OCI-LY7 (cell line): ENCODE measurements at places on chromosomes 5 and 9. TPM values are rescaled to one million over a fixed set of nuclear protein-coding genes. Genes with fewer than 3 reads are reported as not detected.
A peak's percentile ranks its signal among the peaks of the same experiment; 100 is the strongest.

The MEIKIN gene
- not detected in 2 replicates for total RNA-seq

GRCh38 chr9:74330487-74331214 is 166.5 kb upstream of the RORB start:
- DNase-seq = no peak

DNA sequence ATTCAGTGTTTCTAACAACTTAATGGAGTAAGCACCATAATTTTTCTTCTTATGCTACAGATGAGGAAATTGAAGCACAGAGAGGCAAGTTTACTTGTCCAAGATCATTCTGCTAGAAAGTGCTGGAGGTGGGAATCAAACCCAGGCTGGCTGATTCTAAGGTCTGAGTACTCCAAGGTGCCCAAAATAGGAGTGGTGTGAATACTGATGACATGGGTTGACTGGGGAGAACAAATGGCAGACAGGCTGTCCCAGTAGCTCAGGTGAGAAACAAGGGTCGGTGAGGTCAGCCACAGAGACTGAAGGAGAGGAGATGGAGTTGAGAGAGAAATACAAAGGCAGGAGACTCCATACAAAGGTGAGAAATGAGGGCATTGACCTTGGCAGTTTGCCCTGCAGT is 144.5 kb upstream of the EGFLAM start:
- DNase-seq = no peak

- DNase-seq = no peak
Observed at GRCh38 chr5:74266836-74267235, 373.7 kb downstream of the ENC1 start.

- no peak for DNase-seq
Observed at GRCh38 chr9:8252445-8252844, 452.9 kb upstream of the DMAC1 start.

GRCh38 chr9:133558191-133559126 is 24.0 kb downstream of the ADAMTSL2 start:
- peak; percentile 72 for DNase-seq

- no peak for DNase-seq
Observed at GRCh38 chr9:81772144-81772543, 82.8 kb upstream of the TLE1 start.

DNA sequence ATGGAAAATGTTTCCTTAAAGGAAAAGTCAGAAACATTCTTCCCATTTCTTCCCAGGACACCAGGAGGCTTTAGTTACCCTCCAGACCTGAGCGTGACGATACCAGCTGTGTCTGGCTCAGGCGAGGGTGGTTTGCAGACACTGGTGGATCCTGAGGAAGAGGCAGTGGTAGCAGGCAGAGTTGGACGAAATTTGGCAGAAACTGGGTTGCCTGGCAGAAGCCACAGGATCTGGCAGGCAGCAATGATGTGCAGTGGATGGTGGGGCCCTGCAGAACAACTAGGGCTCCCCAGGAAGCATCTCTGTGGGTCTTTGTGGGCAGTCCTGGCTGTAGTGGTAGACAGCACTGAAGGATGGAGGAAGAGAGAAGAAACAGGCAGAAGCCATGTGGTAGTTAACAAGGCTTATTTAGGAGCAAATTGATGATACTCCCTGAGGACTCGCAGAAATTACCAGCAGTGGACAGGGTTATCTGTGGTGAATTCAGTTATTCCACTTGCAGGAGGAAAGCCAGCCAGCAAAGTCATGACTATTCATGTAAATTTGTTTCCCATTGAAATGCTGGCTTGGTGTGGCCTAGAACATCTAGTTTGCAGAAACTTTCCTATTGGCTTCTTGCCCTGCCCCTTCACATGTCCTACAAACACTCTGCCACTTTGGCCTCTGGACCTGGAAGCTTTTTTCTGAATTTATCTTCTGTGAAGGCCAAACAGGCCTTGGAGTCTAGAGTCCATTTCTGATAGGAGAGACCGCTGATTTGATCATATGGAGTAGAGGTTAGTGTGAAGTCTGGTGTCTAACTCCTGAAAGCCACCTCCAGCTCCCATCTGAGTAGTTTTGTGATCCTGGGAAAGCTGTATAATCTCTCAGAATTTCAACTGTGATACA is 212.0 kb downstream of the DMRT2 start:
- no peak for DNase-seq
